Mesothelial cell of epicardium (in vitro differentiated cells): ENCODE measurements at places on chromosomes 12 and 14.

GRCh38 chr12:24899503-24900075, 49.3 kb downstream of the BCAT1 start:
- H3K27ac ChIP-seq: no peak overlapping the region
- H3K4me3 ChIP-seq: no peak overlapping the region
- DNase-seq: no peak
- H3K4me1 ChIP-seq: peaks cover 31% of the 10 kb centered on the region

GRCh38 chr14:20734430-20734806, 11.3 kb upstream of the EDDM3A start:
- H3K36me3 ChIP-seq: no peaks in the 10 kb centered on the region
- H3K4me1 ChIP-seq: peaks cover 7% of the 10 kb centered on the region
- H3K27ac ChIP-seq: peak overlapping the region; percentile 79
- no peak overlapping the region for H3K4me3 ChIP-seq
- H3K27me3 ChIP-seq: no peaks in the 10 kb centered on the region

GRCh38 chr12:119835068-119835467, 42.1 kb downstream of the CIT start:
- no peak overlapping the region for H3K27ac ChIP-seq
- DNase-seq: no peak
- no peaks in the 10 kb centered on the region for H3K27me3 ChIP-seq
- no peaks in the 10 kb centered on the region for H3K4me1 ChIP-seq
- H3K36me3 ChIP-seq: peaks cover 4% of the 10 kb centered on the region

DNA sequence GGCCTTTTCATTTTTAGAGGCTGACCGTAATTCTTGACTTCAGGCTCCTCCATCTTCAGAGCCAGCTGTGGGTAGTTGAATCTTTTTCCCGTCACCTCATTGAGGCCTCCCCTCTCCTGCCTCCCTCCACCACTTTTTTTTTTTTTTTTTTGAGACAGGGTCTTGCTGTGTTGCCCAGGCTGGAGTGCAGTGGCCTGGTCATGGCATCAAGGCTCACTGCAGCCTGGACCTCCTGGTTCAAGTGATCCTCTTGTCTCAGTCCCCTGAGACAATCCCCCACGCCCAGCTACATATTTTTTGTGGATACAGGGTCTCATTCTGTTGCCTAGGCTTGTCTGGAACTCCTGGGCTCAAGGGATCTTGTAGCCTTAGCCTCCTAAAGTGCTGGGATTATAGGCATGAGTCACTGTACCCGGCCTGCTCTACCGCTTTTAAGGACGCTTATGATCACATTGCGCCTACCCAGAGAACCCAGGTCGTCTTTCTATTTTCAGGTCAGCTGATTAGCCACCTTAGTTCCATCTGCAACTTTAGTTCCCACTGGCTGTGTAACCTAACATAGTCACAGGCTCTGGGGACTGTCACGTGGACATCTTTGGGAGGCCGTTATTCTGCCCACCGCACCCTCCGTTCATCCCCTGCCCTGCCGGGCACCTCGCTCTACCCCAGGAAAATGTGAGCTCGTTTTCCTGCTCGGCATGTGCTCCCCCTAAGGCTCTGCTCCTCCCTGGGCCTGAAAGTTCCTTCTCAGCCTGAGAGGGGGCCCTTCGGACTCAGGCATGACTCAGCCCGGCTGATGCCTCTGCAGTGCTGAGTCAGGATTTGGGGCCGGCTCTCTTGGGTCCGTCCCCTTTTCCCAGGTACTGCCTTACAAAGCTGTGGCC, 13.4 kb downstream of the TNFAIP2 start:
- peaks cover 47% of the 10 kb centered on the region for H3K4me1 ChIP-seq
- no peaks in the 10 kb centered on the region for H3K27me3 ChIP-seq
- H3K27ac ChIP-seq: peak overlapping the region; percentile 76
